CD4-positive, alpha-beta T cell treated with Interleukin-4 for 1 hour (primary cell): ENCODE measurements at places on chromosomes 6 and 20.

GRCh38 chr20:41881466-41882046, 263.4 kb upstream of the CHD6 start:
- no peak for DNase-seq

DNA sequence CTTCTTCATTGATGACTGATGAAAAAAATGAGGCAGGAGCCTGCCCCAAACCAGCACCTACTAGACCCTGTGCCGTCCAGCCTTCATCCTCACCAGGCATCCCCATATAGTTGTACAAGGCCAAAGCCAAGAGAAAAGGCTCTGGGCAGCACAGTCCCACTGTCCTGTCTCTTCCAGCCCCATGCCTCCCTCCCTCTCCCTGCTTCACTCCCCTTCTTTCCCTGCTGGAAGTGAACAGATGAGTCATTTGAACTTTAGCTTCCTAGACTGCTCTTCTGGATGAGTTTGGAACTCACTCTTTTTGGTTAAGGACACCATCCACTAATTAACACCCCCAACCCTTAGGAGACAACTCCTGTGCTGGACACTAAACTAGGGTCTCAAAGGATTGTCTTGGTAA, 235.2 kb downstream of the LRFN2 start:
- no peak for DNase-seq

DNA sequence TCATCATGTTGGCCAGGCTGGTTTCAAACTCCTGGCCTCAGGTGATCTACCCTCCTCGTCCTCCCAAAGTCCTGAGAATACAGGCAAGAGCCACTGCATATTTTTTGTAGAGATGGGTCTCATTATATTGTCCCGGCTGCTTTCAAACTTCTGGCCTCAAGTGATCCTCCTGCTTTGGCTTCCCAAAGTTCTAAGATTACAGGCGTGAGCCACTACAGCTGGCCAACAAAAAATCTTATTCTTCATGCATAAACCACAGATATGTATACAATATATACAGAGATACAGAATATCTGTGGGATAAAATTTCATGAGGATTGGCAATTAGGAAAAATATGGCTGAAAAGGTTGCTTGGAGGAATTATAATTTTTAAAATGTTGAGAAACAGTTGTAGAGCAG, 49.9 kb downstream of the SLC35A1 start:
- no peak for DNase-seq

GRCh38 chr6:28742668-28743270, 181.0 kb downstream of the TRIM27 start:
- DNase-seq = no peak

DNA sequence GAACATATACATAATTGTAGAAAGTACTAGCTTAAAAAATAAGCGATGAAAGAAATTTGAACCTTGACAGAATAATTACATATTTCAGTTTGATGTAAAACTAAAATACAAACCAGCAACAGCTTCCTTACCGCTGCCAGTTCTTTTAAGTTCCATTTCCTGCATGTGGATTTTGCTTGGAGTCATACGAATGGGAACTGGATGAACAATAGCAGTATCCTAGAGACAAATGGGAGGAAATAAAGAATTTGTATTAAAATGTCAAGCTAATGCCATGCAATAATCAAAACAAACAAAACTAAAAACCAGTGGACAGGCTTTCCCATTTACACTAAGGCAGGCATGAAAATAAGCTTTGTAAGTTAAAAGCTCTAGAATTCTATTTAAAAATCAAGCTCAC, 67.1 kb downstream of the REPS1 start:
- DNase-seq = no peak

- DNase-seq = no peak
Measured at GRCh38 chr6:116078945-116079344, 18.3 kb upstream of the FRK start.

DNA sequence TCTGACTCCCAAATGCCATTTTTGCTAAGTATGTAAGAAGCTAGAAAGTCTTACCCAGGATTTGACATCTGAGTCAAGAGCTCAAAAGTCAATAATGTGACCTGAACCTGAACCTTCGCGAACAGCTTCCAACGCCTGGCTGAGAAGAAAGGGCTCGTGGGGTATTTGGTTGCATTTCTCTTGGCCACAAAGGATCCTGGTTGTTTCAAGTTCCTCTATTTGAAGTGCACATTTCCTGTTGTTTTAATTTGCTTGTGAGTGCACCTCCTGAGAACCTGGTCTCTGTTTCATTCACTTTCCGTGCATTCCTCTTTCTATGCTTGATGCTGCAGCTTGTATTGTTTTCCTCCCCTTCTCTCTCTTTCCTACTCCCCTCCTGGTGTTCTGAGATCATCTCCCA, 212.5 kb downstream of the FOXA2 start:
- peak; percentile 15 for DNase-seq

DNA sequence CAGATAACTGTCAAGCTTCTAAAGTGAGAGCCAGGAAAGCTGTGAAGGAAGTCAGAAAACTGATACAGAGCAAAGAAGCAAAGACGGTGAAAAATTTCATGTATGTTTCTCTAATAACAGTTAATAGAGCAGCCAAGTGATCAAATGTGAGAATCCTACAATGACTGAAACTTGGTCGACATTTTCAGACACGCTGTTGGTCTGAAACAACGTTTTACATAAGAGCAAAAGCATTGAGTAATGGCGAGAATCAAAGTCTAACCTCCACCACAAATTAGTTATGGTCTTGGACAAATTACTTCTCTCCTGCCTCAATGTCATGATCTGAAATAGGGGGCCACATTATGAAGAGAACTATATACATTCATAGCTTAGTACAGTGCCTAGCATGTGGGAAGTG, 3.3 kb downstream of the MKKS start:
- no peak for DNase-seq

DNA sequence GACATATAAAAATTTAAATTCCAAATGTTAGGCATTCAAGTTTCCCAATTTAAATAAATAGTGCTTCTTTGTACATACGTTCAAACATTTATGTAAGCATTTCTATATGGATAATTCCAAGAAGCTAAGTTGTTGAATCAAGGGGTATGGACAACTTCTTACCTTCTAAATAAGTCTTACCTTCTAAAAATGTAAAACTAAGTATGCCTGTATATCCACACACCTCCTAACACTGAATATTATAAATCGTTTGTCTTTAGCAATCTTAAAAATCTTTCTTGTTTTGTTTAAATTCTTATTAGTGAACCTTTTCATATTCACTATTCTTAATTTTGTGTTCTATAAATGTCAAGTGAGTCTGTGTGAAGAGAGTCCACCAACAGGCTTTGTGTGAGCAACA, 2.5 kb upstream of the ZSCAN16 start:
- no peak for DNase-seq

GRCh38 chr6:52284131-52284459, 447 bp downstream of the MCM3 start:
- DNase-seq = no peak

DNA sequence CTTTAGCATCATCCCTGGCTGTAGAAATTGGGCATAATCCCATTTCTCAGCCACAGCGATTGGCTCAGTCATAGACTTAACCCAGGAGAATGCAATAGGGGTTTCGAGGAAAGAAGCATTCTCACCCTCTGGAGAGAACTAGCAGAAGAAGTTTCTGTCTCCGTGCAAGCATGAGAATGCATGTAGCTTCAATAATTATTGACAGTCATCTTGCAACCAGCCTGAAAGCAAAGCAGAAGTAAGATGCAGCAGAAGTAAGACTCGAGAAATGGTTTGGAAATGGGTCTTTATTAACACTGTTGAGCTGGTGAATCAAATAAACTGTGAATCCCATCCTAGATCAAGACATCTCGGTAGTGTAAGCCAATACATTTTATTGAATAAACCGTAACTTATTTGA, 828.8 kb upstream of the GJE1 start:
- no peak for DNase-seq

- DNase-seq = no peak
Measured at GRCh38 chr6:66861007-66861541, 1154.0 kb upstream of the EYS start.

DNA sequence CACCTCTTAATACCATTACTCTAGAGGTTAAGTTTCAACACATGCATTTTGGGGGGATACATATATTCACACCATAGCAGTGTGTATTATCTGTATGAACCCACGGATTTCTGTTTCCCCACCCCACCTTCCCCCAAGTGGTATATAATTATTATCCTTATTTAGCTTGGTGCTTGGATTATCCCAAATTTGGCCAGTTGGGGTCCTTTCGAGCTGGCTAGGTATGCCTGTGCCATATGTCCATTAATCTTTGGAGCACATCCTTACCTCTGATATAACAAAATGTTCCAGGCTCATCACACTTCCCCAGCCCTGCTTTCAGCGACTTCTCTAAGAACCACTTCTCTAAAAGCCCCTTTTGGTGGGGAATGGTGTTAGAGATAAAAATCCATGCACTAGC, 118.7 kb upstream of the MLIP start:
- no peak for DNase-seq

DNA sequence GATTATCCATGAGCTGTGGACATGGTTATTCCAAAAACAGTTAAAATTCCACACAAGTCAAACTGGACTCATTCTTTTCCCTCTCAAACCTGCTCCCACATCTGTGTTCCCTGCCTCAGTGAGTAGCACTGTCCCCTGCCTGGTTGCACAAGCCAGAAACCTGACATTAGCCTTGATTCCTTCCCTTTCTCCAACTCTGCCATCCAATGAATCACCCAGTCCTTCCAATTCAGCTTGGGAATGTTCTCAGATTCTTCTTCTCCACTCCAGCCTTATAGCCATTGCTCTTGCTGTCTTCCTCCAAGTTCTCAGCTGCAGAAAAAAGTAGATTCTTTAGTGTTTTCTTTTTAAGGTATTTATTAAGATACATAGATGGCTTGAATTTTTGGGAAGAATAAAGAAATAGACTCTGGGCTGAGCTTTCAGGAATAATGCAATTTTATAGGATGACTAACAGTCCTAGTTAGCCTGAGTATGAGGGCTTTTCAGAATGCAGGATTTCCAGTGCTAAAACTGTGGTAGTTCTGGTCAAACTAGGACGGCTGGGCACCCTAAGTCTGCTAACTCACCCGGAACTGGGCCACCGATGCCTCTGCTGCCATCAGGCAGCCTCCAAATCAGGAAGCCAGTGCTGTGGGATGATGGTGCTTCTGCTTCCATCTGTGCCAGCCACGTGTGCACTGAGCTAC, 18.2 kb upstream of the SASH1 start:
- no peak for DNase-seq

DNA sequence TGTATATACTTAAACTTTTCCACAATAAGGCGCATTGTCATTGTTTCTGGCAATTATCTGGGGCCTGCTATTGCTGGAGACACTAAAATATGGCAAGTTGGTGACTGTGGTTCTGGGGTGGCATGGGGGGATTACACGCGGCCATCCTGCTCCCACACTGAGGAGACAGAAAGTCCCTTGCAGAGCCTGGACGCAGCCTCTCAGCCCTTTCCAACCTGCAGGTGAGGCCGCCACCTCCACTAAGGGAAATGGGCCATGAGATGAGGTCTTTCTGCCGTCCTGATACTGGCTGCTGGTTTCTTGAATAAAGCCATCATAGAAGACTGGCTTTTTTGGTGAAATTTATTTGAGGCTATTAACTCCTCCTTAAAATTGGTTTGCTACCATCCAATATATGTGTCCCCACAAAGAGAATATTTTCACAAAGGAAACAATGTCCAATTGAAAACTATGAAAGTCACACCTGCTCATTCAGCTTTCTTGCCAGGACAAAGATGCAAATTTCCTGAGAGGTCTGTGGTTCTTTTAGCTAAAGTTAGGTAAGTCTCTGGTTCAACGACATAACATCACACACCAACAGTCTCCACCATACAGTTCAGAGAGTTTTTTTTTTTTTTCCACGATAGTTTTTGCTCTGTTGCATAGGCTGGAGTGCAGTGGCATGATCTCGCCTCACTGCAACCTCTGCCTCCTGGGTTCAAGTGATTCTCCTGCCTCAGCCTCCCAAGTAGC, 13.0 kb downstream of the TXNDC5 start:
- DNase-seq = no peak

GRCh38 chr6:159168536-159169192, 536 bp upstream of the FNDC1 start:
- no peak for DNase-seq

GRCh38 chr6:6328451-6328850, 8.0 kb upstream of the F13A1 start:
- DNase-seq = peak; percentile 15

DNA sequence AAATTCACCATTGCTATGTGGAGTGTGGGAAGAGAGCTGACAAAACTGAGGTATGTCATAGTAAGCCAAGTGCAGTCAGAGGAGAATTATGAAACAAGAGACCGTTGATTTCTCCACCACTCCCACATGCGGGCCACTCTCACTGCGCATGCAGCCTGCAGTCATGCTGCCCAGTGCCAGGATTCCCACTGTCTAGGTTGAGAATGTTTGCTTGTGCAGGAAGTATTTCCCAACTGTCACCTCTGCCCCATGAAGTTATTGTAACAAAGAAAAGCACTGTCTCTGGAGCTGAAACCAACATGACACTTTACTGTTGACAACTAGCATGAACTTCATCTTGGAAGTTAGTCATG, 18.7 kb upstream of the SFT2D1 start:
- no peak for DNase-seq

- no peak for DNase-seq
Measured at GRCh38 chr20:61567204-61567603, 315.1 kb downstream of the CDH4 start.

- DNase-seq = no peak
Measured at GRCh38 chr20:58618351-58619076, 32.6 kb upstream of the STX16 start.

DNA sequence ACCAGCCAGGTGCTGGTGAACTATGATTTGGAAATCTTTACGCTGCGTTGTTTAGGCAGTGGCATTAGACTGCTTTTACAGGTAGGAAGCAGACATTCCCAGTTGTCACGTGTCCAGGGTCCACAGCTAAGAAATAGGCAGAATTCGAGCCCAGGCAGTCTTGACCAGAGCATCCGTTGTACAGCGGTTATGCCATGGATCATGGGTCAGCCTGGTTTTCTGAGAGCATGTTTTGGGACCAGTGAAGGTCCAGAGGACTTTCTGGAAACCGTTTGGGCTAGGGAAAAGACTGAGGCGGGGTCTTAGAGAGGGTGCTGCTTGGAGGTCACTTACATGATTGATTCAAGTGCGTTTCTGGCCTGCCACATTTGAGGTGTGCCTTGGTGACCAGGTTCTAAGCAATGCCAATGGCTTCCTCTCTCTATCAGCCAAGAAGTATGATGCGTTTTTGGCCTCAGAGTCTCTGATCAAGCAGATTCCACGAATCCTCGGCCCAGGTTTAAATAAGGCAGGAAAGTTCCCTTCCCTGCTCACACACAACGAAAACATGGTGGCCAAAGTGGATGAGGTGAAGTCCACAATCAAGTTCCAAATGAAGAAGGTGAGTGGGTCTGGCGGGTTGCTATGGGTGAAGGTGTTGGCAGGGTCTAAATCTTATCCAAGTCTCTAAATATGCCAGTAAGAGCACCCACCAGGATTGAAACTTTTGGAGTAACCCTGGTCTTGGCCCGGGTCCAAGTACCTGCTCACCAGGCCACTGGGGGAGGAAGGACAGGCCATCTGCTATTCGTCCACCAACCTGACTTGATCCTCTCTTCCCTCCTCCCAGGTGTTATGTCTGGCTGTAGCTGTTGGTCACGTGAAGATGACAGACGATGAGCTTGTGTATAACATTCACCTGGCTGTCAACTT, 1.8 kb downstream of the RPL10A start:
- no peak for DNase-seq

- no peak for DNase-seq
Measured at GRCh38 chr6:107079429-107079828, 35.9 kb downstream of the BEND3 start.

- no peak for DNase-seq
Measured at GRCh38 chr20:57840504-57841296, 130.9 kb upstream of the PMEPA1 start.

- DNase-seq = peak; percentile 74
Measured at GRCh38 chr6:134373282-134373922, 55.5 kb upstream of the SGK1 start.
